D341Med (cell line): ENCODE measurements at places on chromosomes 1 and 21.

- DNase-seq = no peak
Measured at GRCh38 chr1:99457381-99458165, 188.3 kb upstream of the PALMD start.

GRCh38 chr1:156064615-156065014 lies 3.7 kb downstream of the RAB25 start:
- DNase-seq = no peak

DNA sequence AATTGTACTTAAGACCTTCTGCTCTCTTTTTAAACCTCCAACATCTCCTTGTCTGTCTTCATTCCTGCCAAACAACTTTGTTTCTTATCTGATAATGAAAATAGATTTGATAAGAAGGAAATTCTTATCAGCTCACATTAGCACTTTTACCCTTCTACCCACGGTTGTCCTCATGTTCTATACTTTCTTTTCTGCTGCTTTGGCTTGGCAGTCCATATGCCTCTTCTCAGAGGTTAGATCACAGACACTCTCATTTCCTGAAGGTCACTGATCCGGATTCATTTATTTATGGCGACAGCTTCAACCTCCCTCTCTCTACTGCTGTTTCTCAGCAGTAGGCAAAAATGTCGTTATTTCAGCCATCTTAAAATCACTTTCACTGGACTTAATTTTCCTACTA lies 2015.8 kb downstream of the NCAM2 start:
- no peak for DNase-seq

GRCh38 chr21:36113647-36114428 lies 21.0 kb upstream of the CBR3 start:
- no peak for DNase-seq

DNA sequence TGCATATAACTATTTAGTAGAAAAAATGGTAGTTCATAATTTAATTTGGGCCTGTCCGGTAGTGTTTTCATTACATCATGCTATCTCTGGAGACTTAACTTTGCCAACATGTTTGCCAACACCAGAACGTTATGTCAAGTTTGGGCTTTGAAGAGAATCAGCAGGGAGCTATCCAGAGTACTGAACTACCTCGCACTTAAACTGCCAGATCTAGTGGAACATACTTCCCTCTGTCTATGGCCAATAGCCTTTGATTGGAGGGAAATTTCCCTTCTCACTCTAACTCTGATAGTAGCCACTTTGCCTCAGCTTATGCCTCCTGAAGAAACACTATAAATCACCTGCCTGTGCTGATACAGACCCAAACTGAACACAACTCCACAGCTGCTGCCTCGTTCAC lies 10.0 kb downstream of the LRRC53 start:
- DNase-seq = no peak

GRCh38 chr1:22018583-22019559 lies 17.4 kb downstream of the CELA3A start:
- no peak for DNase-seq
